ENCODE measurements at places on chromosomes 12 and 14.
A peak's percentile ranks its signal among the peaks of the same experiment; 100 is the strongest.

GRCh38 chr12:19894050-19894449 lies 454.8 kb downstream of the AEBP2 start:
- no peak for DNase-seq

GRCh38 chr12:50734409-50735263 lies 29.3 kb upstream of the ATF1 start:
- DNase-seq, result no peak

GRCh38 chr12:17588968-17589367 lies 501.0 kb downstream of the RERGL start:
- DNase-seq, result no peak

DNA sequence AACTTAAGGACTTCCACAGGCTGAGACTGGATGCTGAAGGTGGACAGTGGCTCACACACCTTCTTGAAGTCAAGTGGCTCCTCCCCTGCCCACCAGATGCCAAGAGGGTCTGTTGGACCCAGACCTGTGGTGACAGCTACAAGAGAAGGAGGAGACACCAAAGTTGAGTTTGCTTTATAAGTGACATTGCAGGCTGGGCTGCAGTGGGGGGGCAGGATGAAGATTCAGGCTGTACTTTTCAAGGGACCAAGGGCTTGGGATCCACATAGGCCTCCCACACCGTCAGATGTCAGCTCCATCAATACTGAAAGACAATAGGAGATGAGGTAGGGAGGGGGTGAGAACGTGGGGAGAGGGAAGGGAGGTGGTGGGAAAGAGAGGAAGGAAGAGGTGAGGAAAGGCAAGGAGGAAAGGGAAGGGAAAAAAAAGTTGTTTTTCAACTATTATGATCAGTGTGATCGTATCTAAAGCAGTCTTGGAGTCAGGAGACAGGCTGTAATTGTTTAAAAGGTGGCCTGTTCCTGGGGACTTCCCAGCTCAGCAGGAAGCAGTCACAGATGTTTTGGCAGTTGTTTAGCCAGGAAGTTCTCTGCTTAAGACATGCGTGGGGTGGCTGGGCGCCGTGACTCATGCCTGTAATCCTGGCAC lies 84.1 kb upstream of the RESF1 start:
- DNase-seq, result peak; percentile 72

- DNase-seq, result peak; percentile 37
These were observed 14.8 kb upstream of the CALM1 start for GRCh38 chr14:90381999-90382451.

- DNase-seq, result no peak
These were observed 1117.5 kb downstream of the AACS start for GRCh38 chr12:126182619-126183236.
